Fibroblast of lung (primary cell): ENCODE measurements at places on chromosomes 16 and 17.
A peak's percentile ranks its signal among the peaks of the same experiment; 100 is the strongest.

DNA sequence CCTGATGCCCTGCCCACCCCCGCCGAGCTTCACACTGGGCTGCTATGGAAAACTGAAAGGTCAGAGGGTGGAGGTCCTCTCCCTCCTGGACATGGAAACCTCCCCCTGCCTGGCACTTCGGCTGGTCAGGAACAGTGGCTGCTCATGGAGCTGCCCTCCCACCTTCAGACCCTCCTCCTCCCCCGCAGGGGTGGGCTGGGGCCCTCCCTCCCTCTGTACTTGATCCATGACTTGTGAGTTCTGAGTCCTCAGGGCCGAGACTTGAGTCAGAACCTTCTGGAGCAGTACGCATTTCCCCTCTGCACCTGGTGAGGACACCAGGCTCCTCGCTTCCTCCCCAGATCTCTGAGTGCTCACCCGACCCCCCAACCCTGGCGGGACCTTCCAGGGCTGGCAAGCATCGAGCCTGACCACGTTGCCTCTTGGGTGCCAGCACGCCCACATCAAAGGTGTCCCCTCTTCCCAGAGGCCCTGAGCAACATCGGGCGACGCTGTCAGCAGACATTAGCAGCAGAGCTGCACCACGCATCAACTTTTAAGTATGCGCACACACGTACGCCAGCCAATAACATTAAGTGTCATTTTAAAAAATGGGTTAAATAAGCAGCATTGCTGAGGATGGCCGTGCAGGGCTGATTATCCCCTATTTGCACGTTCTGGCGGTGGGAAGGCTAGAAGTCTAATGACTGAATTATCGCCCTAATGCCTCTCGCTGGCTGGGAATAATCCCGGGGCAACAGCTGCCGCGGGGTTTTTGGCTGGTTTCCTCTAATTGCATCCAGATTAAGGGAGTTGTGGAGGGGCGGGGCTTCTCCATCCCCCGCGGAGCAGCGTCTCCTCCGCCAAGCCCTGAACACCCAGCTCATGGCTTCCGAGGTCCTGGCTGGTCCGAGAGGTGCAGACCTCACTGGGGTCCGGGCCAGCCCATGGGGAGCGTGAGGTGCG lies 98.0 kb downstream of the TBC1D16 start:
- DNase-seq: no peak

- DNase-seq: peak; percentile 87
Measured at GRCh38 chr17:31787857-31788570, 71.0 kb downstream of the COPRS start.

- no peak for DNase-seq
Measured at GRCh38 chr16:28846933-28847273, 755 bp upstream of the TUFM start.

DNA sequence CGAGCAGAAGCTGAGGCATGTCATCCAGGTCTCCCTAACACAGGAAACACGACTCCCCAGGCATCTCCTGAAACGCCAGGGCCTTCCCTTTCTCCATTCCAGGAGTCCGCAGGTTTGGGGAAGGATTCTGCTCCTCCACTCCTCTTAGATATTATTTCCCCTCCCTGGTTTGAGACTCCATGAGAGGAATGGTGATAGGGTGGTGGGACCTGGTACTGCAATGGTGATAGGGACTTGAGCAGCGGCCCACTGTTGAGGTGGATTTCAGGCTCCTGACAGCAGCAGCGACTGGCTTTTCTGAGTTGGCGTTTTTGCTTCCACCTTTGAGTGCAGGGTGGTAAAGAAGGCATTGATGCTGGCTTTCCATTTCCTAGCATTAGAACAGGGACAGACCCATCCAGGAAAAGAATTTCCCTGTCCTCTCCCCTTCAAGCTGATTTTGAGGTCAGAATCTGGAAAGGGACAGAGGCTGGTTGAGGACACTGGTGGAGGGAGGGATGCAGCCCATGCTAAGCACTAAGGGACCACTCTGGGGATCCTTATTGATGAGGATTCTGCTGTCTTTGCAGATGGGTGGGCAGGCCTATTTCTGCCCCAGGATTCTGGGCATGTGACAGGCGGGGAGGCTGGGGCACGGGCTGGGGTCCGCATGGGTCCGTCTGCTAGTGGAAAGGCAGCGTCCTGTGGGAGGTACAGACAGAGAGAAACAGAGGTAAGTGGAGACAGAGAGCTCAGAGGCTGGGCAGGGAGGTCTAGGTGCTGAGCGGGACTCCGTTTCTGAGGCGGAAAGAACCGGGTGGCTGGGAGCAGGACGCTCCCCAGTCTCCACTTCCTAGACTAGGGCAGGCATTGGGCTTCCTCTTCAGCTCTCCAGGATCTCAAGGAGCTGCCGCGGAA lies 1.3 kb upstream of the TBX4 start:
- no peak for DNase-seq

DNA sequence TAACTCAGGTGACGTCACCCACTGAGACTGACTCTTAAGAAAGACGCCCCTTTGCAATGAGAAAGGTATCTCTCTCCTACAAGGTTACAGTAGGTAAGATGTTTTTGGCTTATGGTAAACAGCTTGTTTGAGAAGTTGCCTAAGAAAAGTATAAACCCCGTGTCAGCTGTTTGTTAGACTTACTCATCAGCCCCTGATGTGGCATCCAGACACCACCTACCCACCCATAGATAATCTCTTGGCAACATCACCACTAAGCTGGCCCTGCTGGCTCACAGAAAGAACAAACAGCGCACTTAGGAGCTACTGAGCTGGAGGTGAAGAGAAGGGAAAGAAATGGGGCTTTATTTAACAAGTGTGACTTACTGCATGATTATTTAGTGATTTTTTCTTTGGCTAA lies 121.0 kb downstream of the PARN start:
- no peak for DNase-seq

DNA sequence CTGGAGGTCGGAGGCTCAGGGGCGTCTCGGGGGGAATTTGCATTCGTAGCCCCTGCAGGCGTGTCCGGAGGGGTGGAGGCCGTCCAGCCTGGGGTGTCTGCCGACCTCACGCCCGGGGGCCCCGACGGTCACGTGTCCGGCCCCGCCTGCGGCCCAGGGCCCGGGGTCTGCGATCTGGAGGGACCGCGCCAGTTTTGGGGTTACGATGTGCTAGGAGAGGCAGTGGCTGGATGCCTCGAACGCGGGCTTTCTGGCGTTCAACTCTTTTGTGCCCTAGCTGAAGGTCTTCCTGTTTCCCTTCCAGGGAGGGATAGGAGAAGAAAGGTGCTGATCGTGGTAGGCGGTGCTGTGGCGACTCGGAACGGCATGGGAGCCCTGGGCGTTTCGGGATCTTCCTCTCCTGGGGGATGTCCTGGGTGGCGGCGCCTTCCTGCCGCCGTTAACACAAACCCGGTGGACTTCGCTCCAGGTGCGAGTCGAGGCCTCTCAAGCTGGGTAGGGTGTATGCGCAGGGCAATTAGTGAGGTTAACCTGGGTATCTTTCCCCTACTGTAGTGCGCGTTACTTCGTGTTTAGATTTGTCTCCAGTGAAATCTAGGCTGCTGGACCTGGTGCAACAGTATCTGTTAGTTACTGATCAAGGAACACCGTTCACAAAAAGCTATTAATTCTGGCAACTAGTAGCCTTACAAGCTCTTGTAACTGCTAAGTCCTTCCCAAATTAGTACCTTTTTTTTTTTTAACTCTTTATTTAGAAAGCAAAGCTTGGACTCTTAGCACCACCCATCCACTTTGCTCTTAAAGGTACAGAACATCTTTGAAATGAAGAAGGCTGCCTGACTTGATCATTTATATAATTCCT lies 1.3 kb downstream of the AKAP1 start:
- DNase-seq: no peak

DNA sequence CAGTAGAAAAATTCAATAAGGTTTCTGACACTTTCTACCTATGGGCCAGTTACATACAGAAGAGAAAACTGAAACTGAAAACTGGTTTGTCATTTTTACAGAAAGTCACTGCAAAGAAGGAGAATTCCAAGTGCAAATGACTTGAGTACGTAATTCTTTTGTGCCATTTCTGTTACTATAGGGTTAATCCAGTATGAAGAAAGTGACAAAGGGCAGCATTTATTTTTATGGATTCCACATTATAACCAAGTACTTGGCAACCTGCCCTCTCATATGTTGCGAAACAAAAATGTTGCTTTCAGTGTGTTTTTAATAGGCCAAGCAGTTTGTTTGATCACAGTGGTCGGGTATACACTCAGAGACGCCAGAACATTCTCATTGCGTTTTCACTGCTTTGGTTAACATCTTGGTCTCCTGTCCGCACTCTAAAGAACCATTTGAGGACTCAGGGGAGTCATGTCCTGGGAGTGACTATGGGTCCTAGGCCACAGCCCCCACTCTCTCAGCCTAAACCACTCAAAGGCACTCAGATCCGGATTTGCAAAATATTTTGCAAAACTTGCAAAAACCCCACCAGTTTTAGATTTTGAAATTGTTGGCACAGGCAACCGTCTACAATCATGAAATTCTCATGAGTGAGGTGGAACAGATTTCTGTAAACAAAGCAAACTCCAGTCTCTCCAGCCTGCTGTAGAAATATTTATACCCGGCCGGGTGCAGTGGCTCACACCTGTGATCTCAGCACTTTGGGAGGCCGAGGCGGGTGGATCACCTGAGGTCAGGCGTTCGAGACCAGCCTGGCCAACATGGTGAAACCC lies 15.4 kb upstream of the HELZ start:
- peak; percentile 95 for DNase-seq

GRCh38 chr16:57432505-57432904 lies 14.7 kb downstream of the CIAPIN1 start:
- DNase-seq: no peak

- DNase-seq: no peak
Measured at GRCh38 chr17:5618476-5618875, 34.2 kb upstream of the NLRP1 start.

GRCh38 chr16:19499006-19499405 lies 22.9 kb downstream of the GDE1 start:
- no peak for DNase-seq

GRCh38 chr17:49580055-49580721 lies 4.5 kb downstream of the NXPH3 start:
- no peak for DNase-seq

DNA sequence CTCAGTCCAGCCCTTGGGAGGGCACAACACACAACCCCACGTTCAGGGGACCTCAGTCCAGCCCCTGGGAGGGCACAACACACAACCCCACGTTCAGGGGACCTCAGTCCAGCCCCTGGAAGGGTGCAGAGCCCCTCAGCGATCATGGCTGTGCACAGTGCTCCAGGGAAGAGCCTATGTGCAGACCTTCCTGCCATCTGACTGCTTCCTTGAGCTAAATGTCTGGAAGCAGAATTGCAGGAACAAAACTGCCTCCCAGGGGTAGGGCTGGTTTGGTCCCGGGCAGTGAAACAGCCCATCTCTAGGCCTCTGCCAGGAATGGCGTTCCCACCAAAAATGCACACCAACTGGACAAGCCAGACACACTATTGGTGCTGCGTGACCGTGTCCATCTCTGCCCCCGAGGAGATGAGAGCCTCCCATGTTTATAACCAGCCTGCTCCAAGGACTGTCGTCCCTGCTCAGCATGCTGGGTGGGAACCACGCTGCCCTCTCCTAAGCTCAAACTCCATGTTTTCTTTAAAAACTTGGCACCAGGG lies 44.0 kb downstream of the ZNF276 start:
- DNase-seq: no peak

- no peak for DNase-seq
Measured at GRCh38 chr17:66691644-66692420, 143.1 kb upstream of the CACNG5 start.

GRCh38 chr16:85649411-85650134 lies 36.5 kb downstream of the GSE1 start:
- DNase-seq: no peak

- DNase-seq: no peak
Measured at GRCh38 chr17:17401271-17401781, 75.5 kb upstream of the MED9 start.

- no peak for DNase-seq
Measured at GRCh38 chr17:58193641-58194255, 1.2 kb downstream of the EPX start.

GRCh38 chr16:86537486-86537885 lies 17.5 kb downstream of the MTHFSD start:
- no peak for DNase-seq

- DNase-seq: no peak
Measured at GRCh38 chr16:58259995-58260394, 34.8 kb downstream of the PRSS54 start.

GRCh38 chr17:52546493-52546892 lies 388.0 kb upstream of the CA10 start:
- no peak for DNase-seq

- DNase-seq: no peak
Measured at GRCh38 chr16:66926171-66926947, 1.0 kb upstream of the RRAD start.

- DNase-seq: peak; percentile 84
Measured at GRCh38 chr16:2838928-2839327, 8.8 kb downstream of the ZG16B start.

DNA sequence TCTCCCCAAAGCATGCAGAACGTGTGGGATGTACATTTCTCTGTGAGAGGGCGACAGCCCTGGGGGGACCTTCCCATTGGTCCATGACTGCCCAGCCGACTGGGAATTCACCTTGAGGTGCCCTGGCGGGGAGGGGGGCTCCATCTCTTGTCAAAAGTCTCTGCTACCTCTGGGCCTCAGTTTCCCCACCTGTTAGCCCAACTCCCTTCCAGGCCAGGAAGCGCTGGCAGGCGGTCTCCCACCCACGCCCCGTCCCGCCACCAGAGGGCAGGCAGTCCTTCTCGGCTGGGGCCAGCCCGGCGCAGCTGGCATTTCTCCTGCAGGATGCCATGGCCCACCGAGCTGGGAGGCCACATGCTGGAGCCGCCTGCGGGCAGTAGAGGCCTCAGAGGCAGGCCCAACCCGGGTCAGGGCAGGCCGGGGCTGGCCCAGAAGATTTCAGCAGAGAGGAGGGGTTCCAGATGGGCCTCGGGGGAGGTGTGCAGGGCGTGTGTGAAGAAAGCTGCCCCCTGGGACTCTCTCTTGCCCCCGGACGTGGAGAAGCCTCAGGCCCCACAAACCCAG lies 16.6 kb downstream of the CD7 start:
- peak; percentile 63 for DNase-seq

- DNase-seq: peak; percentile 78
Measured at GRCh38 chr16:56617212-56618085, 8.1 kb upstream of the MT1E start.

- DNase-seq: no peak
Measured at GRCh38 chr17:30809867-30810266, 14.6 kb downstream of the CRLF3 start.

- DNase-seq: no peak
Measured at GRCh38 chr17:22704674-22705073, 1012.4 kb downstream of the KCNJ18 start.
